ENCODE measurements at places on chromosomes 5 and 9.

DNA sequence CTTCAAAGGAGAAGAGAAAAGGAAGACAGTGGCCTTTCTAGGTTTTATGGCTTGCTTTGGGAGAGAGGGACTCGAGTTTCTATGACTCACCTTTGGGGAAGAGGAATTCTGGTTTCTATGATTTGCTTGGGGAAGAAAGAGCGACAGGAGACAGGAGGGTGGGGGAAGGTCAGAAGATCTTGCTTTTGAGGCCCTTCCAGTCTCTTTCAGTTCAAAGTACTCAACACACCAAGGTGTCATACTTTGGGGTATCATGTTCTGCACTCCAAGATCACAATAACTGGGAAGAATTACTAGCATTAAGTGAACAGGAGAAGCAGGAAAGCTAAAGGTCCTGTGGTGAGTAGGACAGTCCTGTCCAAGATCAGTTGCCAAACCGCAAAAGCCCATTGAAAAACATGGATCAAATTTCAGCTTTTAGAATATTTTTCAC lies 324.5 kb downstream of the ARHGEF28 start:
- DNase-seq, result no peak

- DNase-seq, result no peak
Observed at GRCh38 chr5:7395947-7396712, at the start of gene ADCY2. TSS of gene ADCY2 (plus strand) at chr5:7396138. CDS start at chr5:7396297, 159 bp downstream.

DNA sequence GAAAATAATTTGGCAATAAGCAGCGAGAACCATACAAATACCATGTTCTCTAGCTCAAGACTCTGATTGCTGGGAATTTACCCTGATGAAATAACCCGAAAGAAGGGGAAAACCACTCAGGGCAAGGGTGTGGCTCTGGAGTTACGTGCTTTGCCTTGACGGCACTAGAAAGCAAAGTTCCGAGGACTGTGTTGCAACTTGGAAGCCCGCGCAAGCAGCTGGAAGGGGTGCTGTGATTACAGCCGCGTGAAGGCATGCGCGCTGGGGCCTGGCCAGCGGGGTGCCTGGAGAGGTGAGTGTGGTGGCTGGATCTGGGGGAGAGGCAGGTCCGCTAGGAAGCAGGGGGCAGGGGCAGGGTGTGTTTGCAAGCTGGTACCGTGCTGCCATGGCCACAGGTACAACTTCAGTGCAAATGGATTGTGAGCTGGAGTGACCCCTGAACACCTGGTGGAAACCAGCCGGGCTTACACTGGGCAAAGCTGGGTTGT lies 52.6 kb upstream of the CNOT6 start:
- no peak for DNase-seq

DNA sequence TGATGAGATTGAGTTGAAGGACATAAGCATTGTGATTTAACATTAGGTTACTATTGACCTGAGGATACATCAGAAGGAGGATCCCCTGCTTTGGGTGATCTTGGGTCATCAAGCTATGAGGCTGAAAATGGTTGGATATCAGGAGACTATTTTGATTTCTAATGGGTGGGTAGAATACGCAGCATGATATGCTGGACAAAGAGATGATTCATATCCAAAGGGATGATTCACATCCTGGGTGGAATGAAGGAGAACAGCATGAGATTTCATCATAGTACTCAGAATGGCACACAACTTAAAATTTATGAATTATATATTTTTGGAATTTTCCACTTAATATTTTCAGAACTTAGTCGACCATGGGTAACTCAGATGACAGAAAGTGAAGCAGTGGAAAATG lies 1759.5 kb upstream of the C9orf72 start:
- no peak for DNase-seq

DNA sequence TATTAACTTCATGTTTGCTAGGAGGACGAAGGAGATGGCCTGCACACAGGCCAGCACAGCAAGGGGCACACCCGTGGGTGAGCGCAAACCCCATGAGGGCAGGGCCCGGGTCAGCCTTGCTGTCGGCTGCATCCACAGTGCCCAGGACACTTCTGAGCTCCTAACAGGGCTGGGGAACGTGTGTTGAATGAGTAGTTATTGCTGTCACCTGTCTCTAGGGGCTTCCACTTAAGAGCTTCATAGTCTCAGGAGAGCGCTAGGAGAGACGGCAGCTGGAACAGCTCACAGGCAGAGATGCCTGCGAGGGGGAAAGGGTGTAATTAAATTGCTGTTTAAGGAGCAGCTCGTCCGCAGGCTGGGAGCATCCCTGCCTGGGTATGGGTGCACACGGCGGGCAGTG lies 91.4 kb upstream of the NEURL1B start:
- DNase-seq, result no peak

GRCh38 chr5:118796081-118796480 lies 192.3 kb downstream of the DTWD2 start:
- no peak for DNase-seq

DNA sequence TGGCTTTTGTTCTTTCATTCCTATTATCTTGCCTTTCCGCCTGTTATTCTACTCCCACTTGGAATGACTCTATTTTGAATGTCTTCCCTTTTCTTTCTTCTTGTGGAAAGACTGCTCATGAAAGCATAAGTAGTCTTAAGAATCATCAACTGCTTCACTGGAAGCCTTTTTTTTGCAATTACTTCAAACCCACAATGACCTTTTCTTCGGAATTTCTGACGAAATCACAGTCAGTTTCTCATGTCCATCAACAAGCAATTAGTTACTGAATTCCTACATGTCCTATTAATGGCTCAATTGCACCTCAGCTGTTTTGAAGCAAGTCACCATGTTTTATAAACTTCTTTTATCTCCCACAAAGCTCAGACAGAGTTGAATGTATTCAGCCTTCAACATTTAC lies 196.2 kb downstream of the TARS1 start:
- DNase-seq, result no peak

DNA sequence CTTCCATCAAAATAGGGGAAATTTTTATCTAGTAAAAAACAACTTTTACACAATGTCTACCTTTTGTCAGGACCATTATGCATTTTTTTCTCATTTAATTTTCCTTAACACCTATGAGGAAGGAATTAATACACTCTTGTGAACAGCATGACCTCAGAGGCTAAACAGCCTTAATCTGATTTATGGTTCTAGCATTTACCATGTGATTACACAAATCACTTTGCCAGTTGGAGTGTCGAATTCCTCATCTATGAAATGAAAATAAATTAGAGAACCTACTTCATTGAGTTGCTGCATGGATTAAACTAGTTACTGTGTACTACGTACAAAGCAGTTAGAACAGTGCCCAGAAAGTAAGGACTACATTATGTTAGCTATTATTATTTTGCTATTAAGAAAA lies 187.7 kb upstream of the MPDZ start:
- no peak for DNase-seq

GRCh38 chr5:151886546-151887275 lies 37.9 kb downstream of the GLRA1 start:
- DNase-seq, result no peak

DNA sequence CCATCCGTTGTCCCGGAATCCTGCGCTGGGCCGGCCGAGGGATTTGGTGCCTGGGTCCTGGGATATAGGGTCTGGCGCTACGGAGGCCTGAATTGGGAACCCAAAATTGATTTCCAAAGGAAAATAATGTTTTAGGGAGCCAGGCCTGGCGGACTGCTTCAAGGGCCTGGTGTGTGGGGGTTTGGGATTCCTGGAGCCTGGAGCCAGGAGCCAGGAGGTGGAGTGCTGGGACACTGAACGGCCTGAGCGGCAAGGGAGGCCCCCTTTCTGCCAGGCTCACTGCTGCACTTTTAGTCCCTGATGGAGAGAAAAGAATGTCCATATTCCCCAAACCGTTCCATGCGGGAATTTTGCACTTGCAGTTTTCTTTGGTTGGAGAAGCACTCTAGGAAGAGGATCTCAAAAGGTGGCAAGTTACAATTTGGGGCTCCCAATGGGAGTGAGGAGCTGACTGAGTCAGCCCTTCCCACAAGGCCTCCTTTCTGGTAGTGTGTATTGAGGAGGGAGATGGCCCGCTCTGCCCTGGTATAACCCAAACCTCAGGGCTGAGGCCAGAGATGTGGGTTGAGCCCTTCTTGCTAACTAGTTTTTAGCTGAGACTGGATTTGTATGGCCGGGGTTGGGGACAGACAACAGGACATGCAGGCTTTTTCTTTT lies 2.2 kb downstream of the LMX1B start:
- DNase-seq, result no peak

GRCh38 chr9:95953986-95954385 lies 78.5 kb downstream of the ERCC6L2 start:
- DNase-seq, result peak; percentile 11

GRCh38 chr9:29830821-29831220 lies 2257.5 kb upstream of the C9orf72 start:
- no peak for DNase-seq

DNA sequence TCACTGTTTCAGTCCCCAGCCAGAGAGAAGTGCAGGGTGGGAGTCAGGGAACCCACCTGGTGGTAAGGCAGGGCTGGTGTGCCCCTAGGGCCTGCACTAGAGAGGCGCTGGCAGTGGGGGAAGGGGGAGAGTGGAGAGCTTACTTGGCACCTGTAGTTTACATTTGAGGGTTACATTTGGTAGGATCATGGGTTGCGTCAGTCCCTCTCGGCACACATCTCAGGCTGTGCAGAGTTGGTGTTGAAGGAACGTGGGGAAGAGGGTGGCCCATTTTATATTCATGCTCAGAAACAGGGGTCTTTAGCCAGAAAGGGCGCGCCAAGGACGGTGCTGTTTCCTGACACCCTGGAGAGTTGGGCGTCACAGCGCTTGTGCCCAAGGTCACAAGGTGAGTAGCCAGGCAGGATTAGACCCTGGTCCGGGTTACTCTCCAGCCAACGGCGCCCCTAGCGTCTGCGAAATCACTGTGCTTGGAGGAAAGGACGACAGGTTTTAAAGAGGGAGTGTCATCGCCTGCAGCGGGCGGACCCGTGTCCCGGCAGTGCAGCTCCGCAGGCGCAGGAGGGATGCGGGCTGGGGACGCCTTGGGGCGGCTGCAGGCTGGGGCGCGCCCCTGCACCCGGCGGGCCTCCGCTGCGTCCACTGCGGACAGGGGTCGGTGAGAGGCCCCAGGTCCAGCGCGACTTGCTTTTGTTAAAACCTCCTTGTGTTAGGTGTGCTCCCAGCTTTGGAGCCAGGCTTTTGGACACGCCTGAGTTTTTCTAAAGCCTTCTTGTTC lies 272.6 kb downstream of the FANCC start:
- no peak for DNase-seq

GRCh38 chr5:39331861-39332381 lies 32.4 kb downstream of the C9 start:
- no peak for DNase-seq

DNA sequence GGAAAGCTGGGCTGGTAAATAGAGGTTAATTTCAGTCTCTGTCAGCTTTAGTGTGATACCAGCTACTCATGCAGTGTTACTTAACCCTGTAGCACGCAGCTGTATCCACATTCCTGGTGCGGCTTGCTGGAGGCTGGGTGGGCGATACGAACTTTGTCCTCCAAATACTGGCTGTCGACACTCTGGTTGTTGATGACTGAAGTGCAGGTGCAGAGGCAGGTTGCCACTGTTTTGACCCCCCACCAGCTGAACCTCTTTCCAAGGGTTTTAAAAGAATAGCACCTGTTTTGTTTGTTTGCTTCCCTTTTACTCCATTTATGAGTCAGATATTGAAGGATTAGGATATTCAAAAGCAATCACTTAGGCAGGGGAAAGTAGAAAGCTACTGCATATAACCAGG lies 4.4 kb upstream of the RABGAP1 start:
- DNase-seq, result no peak

DNA sequence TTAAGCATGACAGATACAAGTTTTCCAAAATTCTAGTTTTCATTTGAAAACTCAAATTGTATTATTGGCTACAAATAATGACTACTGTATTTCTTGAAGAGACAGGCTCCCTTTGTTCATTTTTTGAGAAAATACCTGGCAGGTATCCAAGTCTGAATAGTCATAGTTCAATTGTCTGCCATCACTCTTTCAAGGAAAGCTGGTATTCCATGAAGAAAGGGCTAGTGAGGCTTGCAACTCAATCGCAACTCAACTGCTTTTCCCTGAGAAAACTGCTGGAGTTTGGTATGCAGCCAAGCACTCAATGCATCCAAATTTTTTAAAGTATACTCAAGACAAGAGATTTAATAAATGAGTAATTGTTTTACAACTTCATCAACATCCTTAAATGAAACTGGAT lies 61.4 kb upstream of the TRIO start:
- no peak for DNase-seq

- no peak for DNase-seq
Observed at GRCh38 chr5:133482028-133482427, 130.3 kb downstream of the FSTL4 start.

DNA sequence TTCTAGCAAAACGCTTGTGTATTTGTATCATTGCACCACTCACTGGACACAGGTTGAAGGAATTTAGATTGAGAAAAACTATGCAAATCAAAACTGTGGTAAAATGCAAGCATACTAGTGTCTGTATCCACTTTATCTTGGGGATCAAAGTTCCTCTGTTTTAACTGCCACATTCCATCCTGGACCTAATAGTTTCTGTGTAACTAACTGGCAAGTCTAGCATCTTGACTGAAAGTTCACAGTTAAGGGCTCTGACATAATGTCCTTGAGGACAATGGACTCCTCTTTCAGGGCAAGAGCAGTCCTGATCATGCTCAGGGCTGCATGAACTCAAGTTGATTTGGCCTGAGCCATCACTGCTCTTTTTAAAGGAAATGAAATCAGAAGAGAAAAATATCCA lies 30.7 kb downstream of the NFIB start:
- DNase-seq, result no peak

DNA sequence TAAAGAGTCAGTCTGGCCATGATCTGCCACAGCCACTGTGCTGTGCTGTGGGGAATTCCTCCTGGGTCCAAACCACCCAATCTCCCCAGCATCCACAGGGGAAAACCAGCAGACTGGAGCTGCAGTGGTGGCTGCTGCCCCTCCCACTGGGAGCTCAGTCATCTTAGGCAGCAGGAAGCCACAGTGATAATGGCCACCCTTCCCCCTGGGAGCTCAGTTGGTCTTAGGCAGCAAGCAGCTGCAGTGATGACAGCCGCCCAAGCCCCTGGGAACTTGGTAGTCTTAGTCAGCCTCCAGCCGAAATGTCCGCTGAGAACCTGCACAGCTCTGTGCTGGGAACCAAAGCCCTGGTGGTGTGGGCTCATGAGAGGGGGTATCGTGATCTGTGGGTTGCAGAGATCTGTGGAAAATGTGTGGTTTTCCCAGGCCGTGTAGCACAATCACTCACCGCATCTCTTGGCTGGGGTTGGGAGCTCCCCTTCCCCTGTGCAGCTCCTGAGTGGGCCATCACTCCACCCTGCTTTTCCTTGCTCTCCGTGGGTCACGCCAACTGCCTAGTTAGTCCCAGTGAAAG lies 38.4 kb upstream of the SMIM15 start:
- peak; percentile 6 for DNase-seq

- DNase-seq, result no peak
Observed at GRCh38 chr5:60161340-60161934, 267.9 kb upstream of the PDE4D start.

DNA sequence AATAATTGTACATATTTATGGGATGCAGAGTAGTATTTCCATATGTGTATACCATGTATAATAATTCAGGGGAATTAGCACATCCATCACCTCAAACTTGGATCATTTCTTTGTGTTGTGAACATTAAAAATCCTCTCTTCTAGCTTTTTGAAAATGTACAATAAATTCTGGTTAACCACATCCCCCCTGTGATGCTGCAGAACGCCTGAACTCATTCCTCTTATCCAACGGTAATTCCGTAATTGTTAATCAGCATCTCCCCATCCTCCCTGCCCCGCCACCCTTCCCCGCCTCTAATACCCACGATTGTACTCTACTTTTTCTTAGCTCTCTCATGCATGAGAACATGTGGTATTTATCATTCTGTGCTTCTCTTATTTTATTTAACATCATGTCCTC lies 127.7 kb upstream of the ANKRD55 start:
- no peak for DNase-seq

GRCh38 chr5:9365512-9365911 lies 180.4 kb downstream of the SEMA5A start:
- no peak for DNase-seq

- DNase-seq, result peak; percentile 45
Observed at GRCh38 chr5:176535101-176535663, 2.0 kb downstream of the RNF44 start.
